ENCODE measurements at places on chromosomes 16 and 17.

DNA sequence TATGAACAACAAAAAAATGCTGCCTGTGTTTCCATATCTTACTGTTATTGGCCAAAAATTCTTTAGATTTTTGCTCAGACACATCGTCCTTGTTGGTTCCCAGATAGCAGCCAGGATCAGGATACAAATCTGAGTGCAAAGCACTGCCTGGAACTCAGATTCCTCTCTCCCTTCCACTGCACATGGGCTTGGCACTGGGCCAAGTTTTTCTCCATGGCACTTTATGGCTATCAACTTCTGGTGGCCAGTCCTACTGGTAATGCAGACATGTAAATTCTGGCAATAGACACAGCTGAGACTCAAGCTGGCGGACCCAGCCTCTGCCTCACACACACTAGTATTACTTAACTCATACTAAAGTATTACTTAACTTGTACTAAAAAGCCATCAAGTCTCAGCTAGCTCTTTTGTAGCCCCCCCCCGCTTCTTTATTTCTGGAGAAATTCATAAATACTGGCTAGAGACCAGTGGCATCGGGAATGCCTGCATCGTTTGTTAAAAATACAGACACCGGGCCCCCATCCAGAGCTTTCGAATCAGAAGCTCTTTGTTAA lies 181.2 kb upstream of the COX10 start:
- DNase-seq, result no peak

GRCh38 chr17:76090517-76091129 lies 11.6 kb downstream of the ZACN start:
- no peak for DNase-seq

GRCh38 chr17:3685174-3685573 lies 10.8 kb downstream of the P2RX5 start:
- no peak for DNase-seq

DNA sequence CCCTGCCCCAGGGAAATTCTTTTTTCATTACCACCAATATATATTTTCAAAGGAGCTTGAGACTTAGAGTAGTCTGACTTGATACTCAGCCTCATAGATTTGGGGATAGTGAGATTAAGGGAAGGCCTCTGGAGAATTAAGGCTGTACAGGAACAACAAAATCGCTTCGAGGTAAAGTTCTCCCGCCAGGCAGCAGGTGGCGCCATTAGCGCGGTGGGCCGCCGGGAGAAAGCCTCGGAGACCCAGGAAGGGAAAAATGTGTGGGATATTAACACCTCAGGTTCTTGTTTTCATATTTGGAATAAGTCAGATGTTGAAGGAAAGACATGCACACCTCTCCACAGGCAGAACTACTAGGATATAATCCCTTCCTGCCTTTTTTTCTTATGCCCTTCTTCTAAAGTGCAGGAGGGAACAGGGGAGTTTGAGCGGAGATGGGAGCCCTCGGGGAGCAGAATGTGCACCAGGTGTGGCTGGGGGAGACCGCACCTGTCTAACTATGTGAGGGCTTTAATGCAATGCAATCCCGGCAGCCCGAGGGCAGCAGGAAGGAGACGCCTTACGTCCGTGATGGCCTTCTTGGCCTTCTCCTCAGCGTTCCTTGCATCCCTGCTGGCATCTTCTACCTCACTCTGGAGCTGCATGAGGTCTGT lies 25.9 kb downstream of the MYH3 start:
- DNase-seq, result peak; percentile 38

Data from CD4-positive, alpha-beta T cell treated with Interleukin-17A for 4 hours (primary cell).